Nasal cavity respiratory epithelium epithelial cell of viscerocranial mucosa (primary cell): ENCODE measurements at places on chromosomes 12 and 14. TPM values are rescaled to one million over a fixed set of nuclear protein-coding genes. Genes with fewer than 3 reads are reported as not detected.

Gene SPRING1
- total RNA-seq: 31.1 and 36.7 TPM in 2 replicates

Gene CBLN3
- 0.34 and 2.5 TPM in 2 replicates for total RNA-seq

Gene ANHX
- not detected in 2 replicates for total RNA-seq

Gene OR4E2
- total RNA-seq: not detected in 2 replicates

Gene KLRC1
- total RNA-seq: not detected in 2 replicates

Gene CD163L1
- under 0.01 and 0.14 TPM in 2 replicates for total RNA-seq

Gene VSX2
- not detected in 2 replicates for total RNA-seq

Gene TAS2R42
- total RNA-seq: not detected in 2 replicates

Gene TSHR
- not detected in 2 replicates for total RNA-seq

Gene LHX5
- total RNA-seq: under 0.01 and 0.34 TPM in 2 replicates

Gene KLHL33
- not detected in 2 replicates for total RNA-seq

Gene ATF7
- 6.2 and 10.3 TPM in 2 replicates for total RNA-seq

Gene TAS2R10
- total RNA-seq: 1.4 TPM in 1 of 2 replicates, not detected in the other

Gene OR6C6
- not detected in 2 replicates for total RNA-seq

Gene ANO4
- total RNA-seq: 2.4 and 7.8 TPM in 2 replicates

Gene SMIM41
- under 0.01 TPM in 1 of 2 replicates, not detected in the other for total RNA-seq

Gene HOXC12
- total RNA-seq: not detected in 2 replicates

Gene SLC4A8
- total RNA-seq: 0.14 and 0.68 TPM in 2 replicates

Gene PSMA6
- 140 and 204 TPM in 2 replicates for total RNA-seq

Gene EML1
- total RNA-seq: 2.4 and 5.5 TPM in 2 replicates

Gene IFT81
- 6.2 and 15.1 TPM in 2 replicates for total RNA-seq

Gene HOXC9
- not detected in 2 replicates for total RNA-seq

Gene SLC17A8
- not detected in 2 replicates for total RNA-seq

Gene HIP1R
- total RNA-seq: 33.8 and 50.9 TPM in 2 replicates

Gene AQP5
- 0.34 and 0.43 TPM in 2 replicates for total RNA-seq

Gene ARMH4
- total RNA-seq: 0.43 and 5.1 TPM in 2 replicates

Gene EFS
- 6.2 and 14.2 TPM in 2 replicates for total RNA-seq

Gene FOXN4
- total RNA-seq: not detected in 2 replicates

Gene CCDC198
- not detected in 2 replicates for total RNA-seq

Gene TTC9
- 5.8 and 7.3 TPM in 2 replicates for total RNA-seq

Gene KRT6B
- 369 and 1,719 TPM in 2 replicates for total RNA-seq

Gene MFAP5
- 0.14 and 19.5 TPM in 2 replicates for total RNA-seq

Gene BATF
- 9.6 TPM in 1 of 2 replicates, not detected in the other for total RNA-seq
